ENCODE measurements at places on chromosomes 11 and 22.
A peak's percentile ranks its signal among the peaks of the same experiment; 100 is the strongest.

- no peak for DNase-seq
Observed at GRCh38 chr11:492427-493226, 14.4 kb downstream of the RNH1 start.

- no peak for DNase-seq
Observed at GRCh38 chr11:15599376-15599775, 484.7 kb downstream of the INSC start.

- DNase-seq = no peak
Observed at GRCh38 chr11:118079491-118079890, 2.6 kb downstream of the TMPRSS4 start.

DNA sequence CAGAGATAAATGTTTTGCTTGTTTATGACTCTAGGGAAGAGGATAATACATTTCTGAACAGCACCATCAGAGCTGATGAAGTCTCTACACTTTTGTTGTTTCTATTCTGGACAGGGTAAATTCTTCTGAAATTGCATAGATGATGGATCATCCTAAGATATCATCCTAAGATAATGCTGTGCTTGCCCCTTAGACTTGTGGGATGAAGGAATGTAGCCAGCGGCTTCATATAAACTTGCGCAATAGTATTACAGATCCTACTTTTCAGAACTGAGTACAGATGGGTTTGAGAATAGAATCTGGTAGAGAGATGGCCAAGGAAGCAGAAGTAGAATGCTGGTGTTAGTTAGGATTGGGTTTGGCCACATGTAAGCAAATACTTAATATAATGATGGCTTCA, 61.0 kb downstream of the NCAM1 start:
- peak; percentile 66 for DNase-seq

DNA sequence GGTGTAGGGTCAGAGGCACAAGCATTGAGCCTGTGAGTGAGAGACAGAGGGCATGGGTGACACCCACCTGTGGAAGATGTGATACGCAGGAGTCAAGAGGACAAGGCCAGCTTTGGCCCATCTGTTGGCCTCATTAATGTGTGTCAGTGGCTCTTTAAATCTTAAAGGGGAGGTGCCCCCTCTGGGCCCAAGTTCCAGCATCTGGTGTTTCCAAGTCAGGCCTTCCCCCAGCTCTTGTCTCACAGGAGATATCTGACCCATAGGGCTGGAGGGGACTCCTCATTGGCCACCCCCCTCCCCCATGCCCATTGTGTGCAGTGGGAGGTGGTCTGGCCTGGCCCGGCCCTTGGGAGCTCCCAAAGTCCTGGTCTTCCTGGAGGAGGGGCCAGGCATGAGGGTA, 8.9 kb downstream of the KCNK7 start:
- peak; percentile 73 for DNase-seq

DNA sequence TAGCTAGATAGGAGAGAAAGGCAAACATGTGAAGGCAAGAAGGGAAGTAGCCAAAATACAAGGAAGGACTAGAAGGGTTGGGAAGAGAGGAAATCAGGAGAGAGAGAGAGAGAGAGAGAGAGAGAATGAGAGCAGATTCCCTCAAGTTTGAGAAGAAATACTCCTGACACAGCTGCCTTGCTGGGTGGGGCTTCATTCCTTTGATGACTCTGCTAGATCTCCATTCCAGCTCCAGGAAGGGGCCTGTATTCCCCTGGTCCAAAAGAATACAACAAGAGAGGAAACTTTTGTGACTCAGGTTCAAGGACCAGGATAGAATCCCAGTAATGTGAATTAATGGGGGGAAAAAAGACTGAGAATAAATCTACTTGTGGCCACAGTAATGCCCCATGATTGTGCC, 62.9 kb upstream of the SPON1 start:
- DNase-seq = no peak

DNA sequence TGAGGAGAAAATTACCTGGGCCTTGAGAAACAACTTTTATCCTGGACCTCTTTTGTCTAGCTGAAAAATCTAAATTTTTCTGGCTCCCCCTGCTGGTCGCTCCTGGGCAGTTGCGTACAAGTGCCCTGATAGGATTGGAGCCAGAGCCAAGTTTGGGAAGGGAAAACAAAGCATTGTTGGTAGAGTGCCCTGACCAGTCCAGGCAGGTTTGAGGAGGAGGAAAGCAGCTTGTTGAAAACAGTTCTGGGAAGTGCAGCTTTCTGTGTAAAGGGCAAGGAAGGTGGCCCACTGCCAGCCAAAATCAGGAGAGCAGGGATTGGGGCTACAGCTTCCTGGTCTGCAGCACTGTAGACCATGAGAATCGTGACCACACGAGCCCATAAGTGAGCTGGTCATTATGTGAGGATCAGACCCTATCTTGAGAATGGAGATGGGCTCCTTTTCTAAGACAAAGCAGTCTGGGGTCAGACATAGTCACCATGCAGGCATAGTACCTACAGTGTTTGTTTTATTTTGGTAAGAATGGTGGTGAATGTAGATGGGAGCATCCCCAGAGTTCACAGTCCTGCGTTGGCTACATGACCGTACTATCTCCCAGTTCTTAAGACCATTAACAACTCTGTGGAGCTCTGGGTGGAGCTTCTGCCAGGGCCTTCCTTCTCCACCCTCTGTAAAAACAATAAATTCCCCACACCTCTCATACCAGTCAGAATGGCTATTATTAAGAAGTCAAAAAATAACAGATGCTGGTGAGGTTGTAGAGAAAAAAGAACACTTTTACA, 21.3 kb upstream of the PIK3IP1 start:
- peak; percentile 62 for DNase-seq

DNA sequence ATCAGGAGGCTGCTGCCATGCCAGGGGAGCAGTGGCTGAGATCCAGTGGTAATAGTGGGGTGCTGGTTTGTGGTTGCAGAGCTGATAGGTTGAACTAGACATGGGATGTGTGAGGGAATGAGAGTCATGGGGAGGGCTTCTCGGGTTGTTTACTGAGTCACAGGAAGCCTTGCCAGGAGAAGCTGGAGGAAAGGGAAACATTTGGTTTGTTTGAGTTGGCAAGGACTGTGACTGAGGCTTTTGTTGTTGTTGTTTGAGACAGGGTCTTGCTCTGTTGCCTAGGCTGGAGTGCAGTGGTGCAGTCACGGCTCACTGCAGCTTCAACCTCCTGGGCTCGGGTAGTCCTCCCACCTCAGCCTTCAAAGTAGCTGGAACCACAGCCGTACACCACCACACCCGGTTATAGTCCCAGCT, 49.3 kb downstream of the CABIN1 start:
- peak; percentile 93 for DNase-seq

GRCh38 chr22:17955590-17956379, 68.6 kb downstream of the MICAL3 start:
- no peak for DNase-seq

- no peak for DNase-seq
Observed at GRCh38 chr11:17368551-17368950, 17.0 kb downstream of the NCR3LG1 start.

DNA sequence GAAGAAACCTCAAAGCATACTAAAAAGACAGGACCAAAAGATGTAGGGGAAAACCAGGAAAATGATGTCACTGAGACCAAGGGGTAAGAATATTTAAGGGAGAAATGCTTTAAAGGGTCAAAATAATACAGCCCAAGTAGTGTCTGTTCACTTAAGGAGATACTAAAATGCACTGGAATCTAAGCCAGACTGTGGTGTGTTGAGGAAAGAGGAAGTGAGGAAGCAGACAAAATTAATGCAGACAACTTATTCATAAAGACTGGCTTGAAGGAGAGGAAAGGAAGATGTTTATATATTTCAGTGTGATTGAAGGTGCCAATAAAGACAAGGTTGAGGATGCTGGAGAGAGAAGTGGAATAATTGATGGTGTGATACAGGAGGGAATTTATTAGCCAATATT, 15.7 kb downstream of the ZNF215 start:
- no peak for DNase-seq

DNA sequence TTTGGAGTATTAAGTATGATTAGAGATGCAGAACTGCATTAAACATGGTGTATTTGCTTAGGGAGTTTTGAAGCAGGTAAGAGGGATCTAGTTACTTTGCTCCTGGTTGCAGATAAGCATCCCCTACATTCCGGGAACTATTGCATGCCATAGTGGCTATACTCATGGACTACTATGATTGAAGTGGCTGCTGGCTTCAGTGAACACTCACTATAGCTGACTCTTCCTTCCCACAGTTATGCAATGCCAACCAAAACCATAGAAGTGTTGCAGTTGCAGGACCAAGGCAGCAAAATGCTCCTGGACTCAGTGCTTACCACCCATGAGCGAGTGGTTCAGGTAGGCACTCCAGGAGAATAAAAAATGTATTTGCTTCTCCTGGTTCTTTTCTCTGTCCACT, 17.0 kb downstream of the COA4 start:
- DNase-seq = no peak

GRCh38 chr11:112962579-112963367, 1.6 kb downstream of the NCAM1 start:
- peak; percentile 20 for DNase-seq

DNA sequence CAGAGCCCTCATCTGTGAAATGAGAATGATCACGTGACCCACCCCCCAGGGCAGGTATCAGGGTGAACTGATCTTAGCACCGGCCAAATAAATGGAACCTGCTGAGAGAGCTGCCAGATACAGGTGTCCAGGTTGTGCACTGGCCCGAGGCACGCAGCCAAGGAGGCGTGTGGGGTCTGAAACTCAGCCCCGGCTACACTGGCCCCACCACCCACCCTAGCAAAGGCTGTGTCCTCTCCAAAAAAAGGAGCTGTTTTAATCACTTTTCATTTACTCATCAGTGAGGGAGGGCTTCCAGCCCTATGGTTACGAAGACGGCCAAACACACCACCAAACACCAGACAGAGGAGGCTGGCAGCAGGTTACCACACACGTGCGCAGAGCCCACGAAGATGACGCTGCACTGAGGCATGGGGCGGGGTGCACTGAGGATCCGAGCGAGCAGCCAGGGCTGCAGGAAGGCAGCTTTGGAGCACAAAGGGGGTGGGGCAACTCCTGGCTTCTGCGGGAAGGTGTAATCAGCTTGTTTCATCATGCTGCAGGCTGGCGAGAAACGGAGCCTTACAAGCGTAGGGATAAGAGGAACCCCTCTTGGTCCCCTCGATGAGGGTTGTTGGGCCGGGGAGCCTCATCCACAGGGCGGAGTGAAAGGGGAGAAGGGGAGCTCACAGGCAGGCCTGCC, 19.5 kb upstream of the SLC22A12 start:
- peak; percentile 6 for DNase-seq

GRCh38 chr22:21051145-21051830, 5.5 kb downstream of the LRRC74B start:
- no peak for DNase-seq

GRCh38 chr11:128095466-128095981, 491.8 kb downstream of the ETS1 start:
- DNase-seq = peak; percentile 89

DNA sequence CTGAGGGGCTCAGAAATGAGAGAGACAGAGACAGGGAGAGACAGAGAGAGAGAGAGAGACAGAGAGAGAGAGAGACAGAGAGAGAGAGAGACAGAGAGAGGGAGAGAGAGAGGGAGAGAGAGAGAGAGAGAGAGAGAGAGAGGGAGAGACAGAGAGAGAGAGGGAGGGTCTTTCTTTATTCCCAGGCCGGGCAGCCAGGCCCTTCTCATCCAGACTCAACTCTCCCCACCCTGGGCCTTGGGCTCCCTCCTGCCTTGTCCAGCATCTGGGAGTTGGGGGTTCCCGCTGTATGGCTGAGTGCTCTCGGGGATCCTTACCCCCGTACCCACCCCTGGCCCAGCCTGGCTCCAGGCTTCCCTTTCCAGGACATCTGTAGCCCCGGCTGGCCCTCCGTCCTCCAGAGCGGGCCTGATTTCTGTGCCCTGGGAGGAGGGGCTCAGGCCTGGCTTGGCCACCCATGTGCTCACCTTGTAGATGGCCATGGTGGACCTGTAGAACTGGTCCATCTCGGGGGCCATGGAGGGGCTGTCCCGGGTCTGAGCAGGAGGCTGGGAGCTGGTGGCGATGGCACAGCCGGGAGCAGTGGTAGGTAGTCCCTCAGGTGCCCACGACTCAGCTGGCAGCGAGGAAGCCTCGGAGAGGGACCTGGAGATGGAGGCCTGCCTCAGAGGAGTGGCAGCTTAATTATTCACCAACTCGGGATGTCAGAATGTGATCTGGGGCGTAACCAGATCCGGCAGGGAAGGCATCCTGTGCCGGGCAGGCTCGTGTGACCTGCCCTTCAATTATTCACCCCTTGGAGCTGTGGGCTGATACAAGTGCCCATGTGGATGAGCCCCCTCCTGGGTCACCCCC, at the start of gene BAIAP2L2:
Gene BAIAP2L2, minus strand, starts transcription at position 677 of the 855 bp plus-strand sequence. Its CDS starts 159 bp downstream, at position 518.
- DNase-seq = no peak

DNA sequence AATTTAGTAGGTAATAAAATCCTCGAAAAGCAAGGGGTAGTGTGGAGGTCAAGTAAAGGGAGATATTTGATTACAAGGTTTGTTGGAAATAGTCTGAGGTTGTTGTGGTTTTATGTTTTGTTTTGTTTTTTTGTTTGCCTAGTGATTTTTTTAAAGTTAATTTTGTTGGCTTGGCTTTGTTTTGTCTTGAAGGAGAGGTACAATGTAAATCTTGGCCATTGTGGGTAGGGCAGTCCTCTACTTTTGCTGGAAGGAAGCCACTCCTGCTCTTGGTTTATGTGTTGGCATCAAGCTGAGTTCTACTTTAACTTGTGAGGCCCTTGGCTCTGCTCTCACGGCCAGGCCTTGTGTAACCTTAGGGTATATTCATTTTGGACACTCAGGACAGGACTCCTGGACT, 3.2 kb downstream of the AMOTL1 start:
- no peak for DNase-seq

- DNase-seq = peak; percentile 89
Observed at GRCh38 chr11:36074941-36075431, 131.1 kb downstream of the LDLRAD3 start.

DNA sequence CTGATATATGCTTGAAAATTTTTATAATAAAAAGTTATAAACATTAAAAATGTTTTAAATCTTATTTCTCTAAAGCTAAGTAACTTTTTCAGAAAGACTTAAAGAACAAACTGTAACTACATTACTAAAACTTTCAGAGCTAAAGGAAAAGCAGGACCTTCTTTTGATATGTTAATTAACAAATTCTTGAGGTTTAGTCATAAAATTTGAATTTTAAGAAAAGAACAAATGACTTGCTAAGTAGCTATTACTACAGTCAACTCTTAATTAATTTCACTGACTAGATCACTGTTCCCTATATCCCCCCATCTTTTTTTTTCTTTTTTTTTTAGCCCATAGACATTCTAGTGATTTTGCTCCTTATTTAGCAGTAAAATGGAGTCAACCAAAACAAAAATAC, 344.4 kb downstream of the LRRC4C start:
- no peak for DNase-seq

DNA sequence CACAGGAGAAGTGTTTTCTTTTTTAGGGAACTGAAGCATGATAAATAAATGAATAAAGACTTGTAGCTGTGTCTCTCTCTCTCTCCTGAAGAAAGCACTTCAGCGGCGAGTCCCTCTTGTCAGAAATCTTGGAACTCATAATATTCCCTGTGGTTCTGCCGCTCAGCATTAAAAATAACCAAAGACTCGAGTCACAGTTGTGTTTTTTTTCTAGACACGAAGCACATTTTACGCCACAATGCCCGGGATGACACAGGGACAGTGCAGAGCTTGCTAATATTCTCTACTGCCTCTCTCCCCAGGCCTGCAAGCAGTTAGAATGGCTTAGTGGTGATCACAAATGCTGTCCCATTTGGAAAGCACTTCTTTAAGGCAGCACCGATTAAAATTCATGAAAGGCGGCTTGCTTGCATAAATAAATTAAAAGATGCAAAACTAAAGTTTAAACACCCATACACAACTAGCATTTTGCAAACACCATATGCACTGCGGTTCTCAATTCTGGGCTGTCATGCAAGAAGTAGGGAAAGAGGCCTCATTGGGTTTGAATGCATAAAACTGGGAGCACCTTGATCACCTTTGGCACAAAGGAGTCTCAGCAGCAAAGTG, 597.4 kb downstream of the SOX6 start:
- no peak for DNase-seq
